Aorta (tissue), 5 donors: ENCODE measurements at places on chromosomes 7 and 10. TPM values are rescaled to one million over a fixed set of nuclear protein-coding genes. Genes with fewer than 3 reads are reported as not detected.

Gene LRRC18
- total RNA-seq = not detected

DNA sequence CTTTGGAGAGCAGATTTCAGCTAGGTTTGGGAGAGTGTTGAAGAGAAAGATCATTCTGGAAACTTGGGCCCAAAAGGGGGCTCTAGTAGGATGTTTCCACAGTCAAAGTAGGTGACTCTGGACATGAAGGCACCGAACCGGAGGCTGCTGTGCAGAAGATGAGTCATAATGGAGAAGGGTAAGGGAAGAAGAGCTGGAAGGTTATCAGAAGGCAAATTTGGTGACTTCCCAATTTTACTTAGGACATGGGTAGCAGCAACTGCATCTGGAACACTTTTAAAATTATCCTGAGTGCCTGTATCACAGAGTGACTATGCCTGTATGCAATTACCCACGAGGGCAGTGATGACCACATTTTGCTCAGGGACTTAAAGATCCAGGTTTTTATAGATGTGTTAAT is 38.8 kb downstream of the PIK3AP1 start:
- H3K4me3 ChIP-seq = no peak overlapping the region
- DNase-seq = no peak
- no peaks in the 10 kb centered on the region for H3K27me3 ChIP-seq
- no peaks in the 10 kb centered on the region for H3K4me1 ChIP-seq
- no peaks in the 10 kb centered on the region for H3K36me3 ChIP-seq
- no peak overlapping the region for H3K27ac ChIP-seq

DNA sequence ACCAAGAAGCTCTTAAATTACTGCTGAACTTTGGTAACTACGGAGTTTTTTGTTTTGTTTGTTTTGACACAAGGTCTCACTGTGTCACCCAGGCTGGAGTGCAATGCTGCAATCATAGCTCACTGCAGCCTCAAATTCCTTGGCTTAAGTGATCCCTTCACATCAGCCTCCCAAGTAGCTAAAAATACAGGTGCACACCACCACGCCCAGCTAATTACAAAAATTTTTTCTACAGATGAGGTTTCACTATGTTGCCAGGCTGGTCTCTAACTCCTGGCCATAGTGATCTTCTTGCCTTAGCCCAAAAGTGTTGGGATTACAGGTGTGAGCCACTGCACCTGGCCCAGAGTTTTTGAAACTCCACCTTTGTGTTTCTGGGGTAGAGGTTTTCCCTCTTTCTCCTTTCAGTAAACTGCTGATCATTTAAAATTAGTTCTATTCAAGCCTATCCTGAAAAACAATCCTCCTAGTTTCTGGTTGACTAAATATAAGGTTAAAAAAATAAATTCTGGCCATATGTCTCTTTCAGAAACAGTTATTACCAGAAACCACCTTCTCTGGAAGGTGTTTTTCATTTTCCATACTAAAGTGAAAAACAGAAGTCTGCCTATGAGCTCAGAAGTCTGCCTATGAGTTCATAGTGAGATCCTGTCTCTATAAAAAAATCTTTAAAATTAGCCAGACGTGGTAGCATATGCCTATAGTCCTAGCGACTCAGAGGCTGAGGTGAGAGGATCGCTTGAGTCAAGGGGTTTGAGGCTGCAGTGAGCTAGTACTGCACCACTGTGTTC is 63.9 kb downstream of the VOPP1 start:
- no peaks in the 10 kb centered on the region for H3K4me1 ChIP-seq
- H3K27ac ChIP-seq = no peak overlapping the region
- H3K4me3 ChIP-seq = no peak overlapping the region

Gene AOAH
- 10.0 TPM for total RNA-seq

Gene COL17A1
- 0.87 TPM for total RNA-seq

Gene SLC39A12
- 0.32 TPM for total RNA-seq

Gene TSPAN33
- total RNA-seq = 8.3 TPM

GRCh38 chr10:58322835-58323209 is 12.0 kb upstream of the UBE2D1 start:
- H3K27me3 ChIP-seq = no peaks in the 10 kb centered on the region
- H3K4me3 ChIP-seq = no peak overlapping the region
- DNase-seq = no peak
- H3K36me3 ChIP-seq = no peaks in the 10 kb centered on the region

- H3K4me3 ChIP-seq = no peak overlapping the region
- H3K36me3 ChIP-seq = no peaks in the 10 kb centered on the region
- no peak overlapping the region for H3K27ac ChIP-seq
- DNase-seq = no peak
- H3K4me1 ChIP-seq = no peaks in the 10 kb centered on the region
These were observed 279.8 kb upstream of the ZNF32 start for GRCh38 chr10:43928425-43928968.

GRCh38 chr10:80104066-80104926 is 25.8 kb downstream of the TMEM254 start:
- H3K27ac ChIP-seq = peak overlapping the region; percentile 48
- H3K27me3 ChIP-seq = no peaks in the 10 kb centered on the region
- H3K4me3 ChIP-seq = no peak overlapping the region
- no peak for DNase-seq
- H3K36me3 ChIP-seq = no peaks in the 10 kb centered on the region
- H3K4me1 ChIP-seq = no peaks in the 10 kb centered on the region

DNA sequence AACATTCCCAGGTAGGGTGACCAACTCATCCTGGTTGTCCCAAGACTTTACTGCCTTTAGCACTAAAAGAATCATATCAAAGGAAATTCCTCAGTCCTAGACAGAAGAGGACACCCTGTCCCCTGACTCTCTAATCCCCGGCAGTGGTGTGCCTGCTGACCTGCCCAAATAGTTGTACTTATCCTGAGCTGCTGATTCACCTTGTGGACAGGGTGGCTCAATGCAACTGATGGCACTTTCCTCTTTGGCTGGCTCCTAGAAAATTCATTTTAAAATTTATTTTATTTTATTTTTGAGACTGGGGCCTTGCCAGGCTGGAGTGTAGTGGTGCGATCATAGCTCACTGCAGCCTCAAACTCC is 111.7 kb downstream of the JCAD start:
- H3K4me1 ChIP-seq = peaks cover 4% of the 10 kb centered on the region
- no peak overlapping the region for H3K4me3 ChIP-seq
- no peaks in the 10 kb centered on the region for H3K27me3 ChIP-seq
- no peak for DNase-seq
- H3K27ac ChIP-seq = peak overlapping the region; percentile 97
- no peaks in the 10 kb centered on the region for H3K36me3 ChIP-seq

Gene ZNF282
- 15.5 TPM for total RNA-seq

- no peaks in the 10 kb centered on the region for H3K27me3 ChIP-seq
- DNase-seq = no peak
- H3K27ac ChIP-seq = no peak overlapping the region
- H3K4me3 ChIP-seq = no peak overlapping the region
- H3K4me1 ChIP-seq = no peaks in the 10 kb centered on the region
- no peaks in the 10 kb centered on the region for H3K36me3 ChIP-seq
These were observed 44.6 kb downstream of the VWA2 start for GRCh38 chr10:114283535-114284234.

GRCh38 chr10:132477398-132478340 is 59.9 kb upstream of the INPP5A start:
- H3K4me1 ChIP-seq = no peaks in the 10 kb centered on the region
- no peaks in the 10 kb centered on the region for H3K36me3 ChIP-seq
- no peaks in the 10 kb centered on the region for H3K27me3 ChIP-seq
- H3K27ac ChIP-seq = no peak overlapping the region

Gene ADCY1
- 3.3 TPM for total RNA-seq

- DNase-seq = no peak
- no peak overlapping the region for H3K4me3 ChIP-seq
- H3K27me3 ChIP-seq = no peaks in the 10 kb centered on the region
These were observed 118.7 kb upstream of the CDK6 start for GRCh38 chr7:92955081-92955480.

GRCh38 chr10:1025683-1026082 is at the start of gene IDI2:
IDI2 (minus strand) TSS chr10:1025859; CDS start chr10:1024723, 1,136 bp downstream.
- no peaks in the 10 kb centered on the region for H3K36me3 ChIP-seq
- DNase-seq = no peak
- no peaks in the 10 kb centered on the region for H3K27me3 ChIP-seq
- no peak within 1 kb of the TSS for H3K27ac ChIP-seq
- no peaks in the 10 kb centered on the region for H3K4me1 ChIP-seq

- no peaks in the 10 kb centered on the region for H3K36me3 ChIP-seq
- no peak for DNase-seq
- no peak overlapping the region for H3K27ac ChIP-seq
- no peaks in the 10 kb centered on the region for H3K4me1 ChIP-seq
These were observed 62.9 kb downstream of the GRM8 start for GRCh38 chr7:127189886-127190285.

DNA sequence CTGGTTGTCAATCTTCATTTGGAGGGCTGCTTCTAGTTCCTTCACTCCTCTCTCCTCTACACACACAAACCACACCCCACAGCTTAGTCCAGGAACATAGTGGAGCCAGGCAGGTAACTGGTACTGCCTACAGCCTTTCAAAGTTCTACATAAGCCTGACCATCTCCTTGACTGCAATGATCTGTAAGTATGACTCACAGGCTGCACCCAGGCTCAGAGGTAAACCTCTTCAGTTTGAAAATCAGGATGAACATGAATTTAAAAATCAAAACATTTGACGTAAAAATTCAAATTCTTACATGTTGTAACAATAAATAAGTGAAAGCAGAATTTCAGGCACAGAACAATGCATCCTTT is 68.7 kb upstream of the C10orf120 start:
- no peak overlapping the region for H3K4me3 ChIP-seq
- H3K27ac ChIP-seq = no peak overlapping the region
- no peak for DNase-seq
- no peaks in the 10 kb centered on the region for H3K4me1 ChIP-seq

Gene CALHM3
- not detected for total RNA-seq

- DNase-seq = no peak
- no peaks in the 10 kb centered on the region for H3K36me3 ChIP-seq
- H3K4me3 ChIP-seq = no peak overlapping the region
- no peaks in the 10 kb centered on the region for H3K27me3 ChIP-seq
- no peak overlapping the region for H3K27ac ChIP-seq
These were observed 686.8 kb upstream of the LRRTM3 start for GRCh38 chr10:66239062-66239461.

DNA sequence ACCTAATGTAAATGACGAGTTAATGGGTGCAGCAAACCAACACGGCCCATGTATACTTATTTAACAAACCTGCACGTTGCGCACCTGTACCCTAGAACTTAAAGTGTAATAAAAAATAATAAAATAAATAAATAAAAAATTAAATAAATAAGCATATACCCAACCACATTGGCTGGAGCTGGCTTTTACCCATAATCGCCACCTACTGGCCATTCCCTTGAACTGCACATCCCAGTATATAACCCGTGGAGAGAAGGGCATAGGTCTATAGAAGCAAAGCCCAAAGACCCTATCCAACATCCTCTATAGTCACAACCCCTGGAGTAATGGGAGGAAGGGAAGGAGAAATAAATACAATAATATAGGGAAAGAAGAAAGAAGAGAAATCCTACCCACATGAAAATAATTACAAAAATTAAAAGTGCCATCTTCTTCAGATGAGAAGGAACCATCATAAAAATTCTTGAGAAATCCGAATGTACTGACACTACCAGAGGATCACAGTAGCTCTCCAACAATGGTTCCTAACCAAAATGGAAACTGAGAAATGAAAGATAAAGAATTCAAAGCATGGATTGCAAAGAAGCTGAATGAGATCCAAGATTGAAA is 65.6 kb downstream of the TWIST1 start:
- no peaks in the 10 kb centered on the region for H3K36me3 ChIP-seq
- H3K27ac ChIP-seq = no peak overlapping the region
- DNase-seq = no peak
- H3K27me3 ChIP-seq = no peaks in the 10 kb centered on the region

- H3K27me3 ChIP-seq = no peaks in the 10 kb centered on the region
- H3K4me1 ChIP-seq = peaks cover 2% of the 10 kb centered on the region
- H3K27ac ChIP-seq = no peak overlapping the region
- H3K4me3 ChIP-seq = no peak overlapping the region
- H3K36me3 ChIP-seq = no peaks in the 10 kb centered on the region
- no peak for DNase-seq
These were observed 5.3 kb downstream of the TBC1D12 start for GRCh38 chr10:94407668-94408067.

- no peak for DNase-seq
- no peaks in the 10 kb centered on the region for H3K36me3 ChIP-seq
- H3K4me3 ChIP-seq = no peak overlapping the region
- no peak overlapping the region for H3K27ac ChIP-seq
These were observed 121.6 kb downstream of the TMEM168 start for GRCh38 chr7:112668561-112668960.

DNA sequence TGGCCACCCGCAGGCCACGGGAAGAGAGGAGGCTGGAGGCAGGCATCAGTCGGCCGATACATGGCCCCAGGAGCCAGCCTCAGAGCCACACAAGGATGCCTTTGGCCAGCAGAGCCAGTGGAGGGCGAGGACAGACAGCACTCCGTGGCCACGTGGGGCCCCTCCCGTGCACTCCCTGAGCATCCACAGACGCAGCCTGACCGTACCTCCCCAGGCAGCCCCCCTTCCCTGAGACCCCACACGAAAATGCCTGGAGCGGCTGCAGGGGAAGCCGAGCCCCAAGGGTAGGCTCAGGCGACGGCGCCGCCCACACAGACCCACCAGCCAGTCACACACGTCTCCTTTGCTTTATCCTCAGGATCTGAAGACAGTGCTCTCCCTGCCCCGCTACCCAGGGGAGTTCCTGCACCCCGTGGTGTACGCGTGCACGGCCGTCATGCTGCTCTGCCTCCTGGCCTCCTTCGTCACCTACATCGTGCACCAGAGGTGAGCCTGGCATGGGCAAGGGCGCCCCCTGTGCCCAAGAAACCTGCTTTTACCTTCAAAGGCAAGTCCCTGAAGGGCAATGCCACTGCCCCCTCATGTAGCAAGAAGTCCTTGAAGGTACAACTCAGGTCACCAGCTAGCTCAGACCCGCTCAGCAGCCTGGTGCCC is 9.0 kb downstream of the ADGRA1 start:
- no peak overlapping the region for H3K4me3 ChIP-seq
- no peaks in the 10 kb centered on the region for H3K4me1 ChIP-seq
- H3K27me3 ChIP-seq = no peaks in the 10 kb centered on the region
- no peak overlapping the region for H3K27ac ChIP-seq
- no peaks in the 10 kb centered on the region for H3K36me3 ChIP-seq

GRCh38 chr7:17041324-17041723 is 159.5 kb upstream of the AGR3 start:
- H3K4me1 ChIP-seq = no peaks in the 10 kb centered on the region
- no peaks in the 10 kb centered on the region for H3K36me3 ChIP-seq
- no peak for DNase-seq
- no peaks in the 10 kb centered on the region for H3K27me3 ChIP-seq
- no peak overlapping the region for H3K27ac ChIP-seq
- H3K4me3 ChIP-seq = no peak overlapping the region

Gene LRGUK
- total RNA-seq = 0.58 TPM

- H3K27ac ChIP-seq = no peak overlapping the region
- no peaks in the 10 kb centered on the region for H3K27me3 ChIP-seq
- H3K36me3 ChIP-seq = no peaks in the 10 kb centered on the region
- H3K4me3 ChIP-seq = no peak overlapping the region
- peaks cover 2% of the 10 kb centered on the region for H3K4me1 ChIP-seq
These were observed 610.2 kb downstream of the AUTS2 start for GRCh38 chr7:70208236-70209063.
